ENCODE measurements at places on chromosomes 5 and 9.

DNA sequence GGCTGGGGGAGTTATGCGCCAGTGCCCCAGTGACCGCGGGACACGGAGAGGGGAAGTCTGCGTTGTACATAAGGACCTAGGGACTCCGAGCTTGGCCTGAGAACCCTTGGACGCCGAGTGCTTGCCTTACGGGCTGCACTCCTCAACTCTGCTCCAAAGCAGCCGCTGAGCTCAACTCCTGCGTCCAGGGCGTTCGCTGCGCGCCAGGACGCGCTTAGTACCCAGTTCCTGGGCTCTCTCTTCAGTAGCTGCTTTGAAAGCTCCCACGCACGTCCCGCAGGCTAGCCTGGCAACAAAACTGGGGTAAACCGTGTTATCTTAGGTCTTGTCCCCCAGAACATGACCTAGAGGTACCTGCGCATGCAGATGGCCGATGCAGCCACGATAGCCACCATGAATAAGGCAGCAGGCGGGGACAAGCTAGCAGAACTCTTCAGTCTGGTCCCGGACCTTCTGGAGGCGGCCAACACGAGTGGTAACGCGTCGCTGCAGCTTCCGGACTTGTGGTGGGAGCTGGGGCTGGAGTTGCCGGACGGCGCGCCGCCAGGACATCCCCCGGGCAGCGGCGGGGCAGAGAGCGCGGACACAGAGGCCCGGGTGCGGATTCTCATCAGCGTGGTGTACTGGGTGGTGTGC lies at the start of gene RXFP3:
Gene RXFP3 (plus strand): TSS at position 6 of the 636 bp plus-strand sequence. CDS start 355 bp downstream, at position 361.
- no peak for DNase-seq

- DNase-seq = no peak
Observed at GRCh38 chr5:58410441-58410840, 49.4 kb downstream of the PLK2 start.

DNA sequence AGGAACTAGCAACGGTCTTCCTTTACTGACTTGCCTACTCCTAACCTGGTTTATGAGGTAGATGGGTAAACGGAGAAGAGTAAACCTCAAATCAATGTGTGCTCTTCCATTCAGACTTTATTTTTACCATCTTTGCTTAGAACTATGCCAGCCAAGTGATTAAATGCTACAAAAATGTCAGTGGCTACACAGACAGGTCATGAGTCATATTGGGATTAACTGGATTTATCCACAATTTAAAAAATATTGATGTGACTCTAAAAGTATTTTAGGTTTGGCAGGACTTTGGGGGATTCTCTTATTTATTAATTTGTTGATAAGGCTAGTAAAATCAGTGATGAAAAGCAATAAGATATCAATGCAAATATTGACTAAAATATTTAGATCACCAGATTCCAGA lies 275.0 kb downstream of the PLK2 start:
- no peak for DNase-seq

GRCh38 chr5:73117088-73117740 lies 3.2 kb upstream of the TMEM171 start:
- no peak for DNase-seq

- no peak for DNase-seq
Observed at GRCh38 chr5:151643388-151643787, 43.3 kb downstream of the SPARC start.

- no peak for DNase-seq
Observed at GRCh38 chr9:16422114-16422513, 448.4 kb downstream of the BNC2 start.

DNA sequence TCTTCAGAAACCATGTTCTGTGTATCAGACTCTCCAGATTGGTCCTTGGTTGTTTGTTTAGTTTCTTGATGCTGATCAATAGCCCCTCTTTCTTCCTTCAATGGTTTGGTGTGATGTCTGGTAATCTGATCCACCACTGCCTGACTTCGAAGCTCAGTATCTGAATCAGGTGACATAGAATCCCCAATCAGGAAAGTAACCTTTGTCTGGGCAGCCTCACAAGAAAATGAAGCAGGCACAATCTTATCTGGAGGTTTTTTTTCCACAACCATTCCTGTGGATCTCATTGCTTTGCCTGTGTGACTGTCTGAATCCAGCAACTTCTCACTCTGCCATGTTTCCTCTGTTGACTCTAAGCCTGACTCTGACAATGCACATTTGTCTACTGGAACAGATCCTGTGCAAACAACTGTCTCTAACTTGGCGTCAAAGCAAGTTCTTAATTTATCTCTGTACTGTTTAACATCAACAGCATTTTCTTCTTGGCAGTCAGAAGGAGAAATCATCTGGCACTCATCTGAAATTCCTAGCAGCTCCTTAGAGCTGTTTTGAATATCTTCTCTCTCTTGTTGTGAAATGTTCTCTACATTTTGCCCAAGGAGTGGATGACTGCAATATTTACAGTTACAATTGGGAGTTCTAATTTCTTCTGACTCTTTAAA lies 37.1 kb upstream of the RAPGEF6 start:
- no peak for DNase-seq

DNA sequence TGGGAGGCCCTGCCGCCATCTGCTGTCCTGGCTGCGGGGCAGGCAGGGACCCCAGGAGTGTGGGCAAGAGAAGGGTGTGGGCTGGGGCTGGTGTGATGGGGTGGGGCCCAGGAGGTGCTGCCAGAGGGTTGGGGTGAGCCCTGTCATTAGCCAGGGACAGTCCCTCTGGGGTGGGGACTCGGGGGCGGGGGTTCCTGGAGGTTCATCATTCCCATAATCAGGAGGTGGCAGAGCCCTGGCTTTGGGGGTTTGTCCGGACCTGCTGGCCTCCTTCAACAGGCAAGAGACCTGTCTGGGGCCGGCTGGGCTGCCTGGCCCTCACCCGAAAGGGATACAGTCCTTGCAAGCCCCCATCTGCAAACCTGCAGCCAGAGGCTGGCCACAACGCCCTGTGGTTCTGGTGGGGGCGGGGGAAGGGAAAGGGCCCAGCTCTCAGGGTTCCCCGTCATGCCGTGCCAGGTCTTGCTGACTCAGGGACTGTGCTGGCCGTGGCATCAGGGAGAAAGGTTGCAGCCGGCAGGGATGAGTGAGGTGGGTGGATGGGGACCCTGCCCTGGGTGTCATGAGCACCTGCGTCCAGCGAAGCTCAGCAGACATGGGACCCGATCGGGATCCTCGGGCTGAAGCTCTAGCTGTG lies 65.2 kb downstream of the MRPL36 start:
- no peak for DNase-seq

- DNase-seq = no peak
Observed at GRCh38 chr5:79636981-79637733, 24.9 kb downstream of the TENT2 start.

DNA sequence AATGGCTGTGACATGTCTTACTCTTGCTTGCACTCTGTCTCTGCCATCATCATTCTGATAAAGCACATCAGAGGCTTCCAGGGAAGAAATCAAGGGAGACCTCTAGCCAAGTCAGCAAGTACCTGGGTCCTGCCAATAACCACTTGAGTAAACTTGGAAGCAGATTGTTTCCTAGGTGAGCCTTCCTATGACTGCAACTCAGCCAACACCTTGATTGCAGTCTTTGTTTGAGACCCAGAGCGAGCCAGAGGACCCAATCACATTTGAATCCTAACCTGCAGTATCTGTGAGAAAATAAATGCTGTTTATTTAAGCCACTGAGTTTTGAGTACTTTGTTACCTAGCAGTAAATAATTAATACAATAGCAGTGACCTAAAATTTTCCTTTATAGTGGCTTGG lies 356.8 kb upstream of the CHD1 start:
- DNase-seq = no peak

GRCh38 chr5:152379331-152379730 lies 25.7 kb downstream of the NMUR2 start:
- DNase-seq = no peak

DNA sequence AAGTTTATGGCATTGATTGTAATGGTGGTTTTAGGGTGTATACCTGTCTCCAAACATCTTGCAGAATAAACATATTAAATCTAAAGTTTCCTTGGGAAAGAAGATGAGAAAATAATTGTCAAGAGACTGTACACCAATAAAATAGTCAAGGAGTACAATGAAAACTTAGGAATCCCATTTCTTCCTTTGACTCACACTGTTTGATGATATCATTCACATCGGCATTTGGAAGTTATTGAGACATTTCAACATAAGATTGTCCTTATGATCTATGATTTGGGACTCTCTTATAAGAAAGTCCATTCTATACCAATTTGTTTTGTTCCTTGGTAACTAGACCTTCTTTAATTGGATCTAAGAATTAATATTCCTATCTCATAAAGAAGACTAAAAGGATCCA lies 482.7 kb downstream of the RAB3C start:
- no peak for DNase-seq

DNA sequence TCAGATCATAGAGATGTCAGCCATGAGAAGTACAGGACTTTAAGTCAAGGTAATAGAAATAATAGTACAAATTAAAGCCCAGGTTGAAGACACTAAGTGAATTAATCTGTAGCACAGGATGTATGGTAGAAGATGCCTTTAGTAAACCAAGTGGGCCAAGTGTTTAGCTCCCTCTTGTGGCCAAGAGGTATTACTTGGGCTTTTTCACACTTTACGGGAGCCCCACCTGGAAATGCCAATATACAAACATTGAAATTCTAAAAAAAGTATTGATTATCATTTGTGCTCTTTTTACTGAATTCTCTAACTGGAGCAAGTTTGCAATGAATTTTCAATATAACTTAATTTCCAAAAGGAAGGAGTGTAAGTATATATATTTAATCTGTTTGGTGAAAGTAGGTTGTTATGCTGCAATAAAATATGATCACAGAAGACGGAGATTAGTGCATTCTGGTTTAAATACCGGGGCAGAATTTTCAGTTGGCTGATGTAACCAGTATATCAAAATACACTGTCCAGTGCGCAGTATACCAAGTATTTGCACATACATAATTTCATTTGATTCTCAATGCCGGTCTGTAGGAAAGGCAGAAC lies 84.7 kb downstream of the PARP8 start:
- DNase-seq = peak; percentile 83

- no peak for DNase-seq
Observed at GRCh38 chr9:69223605-69224004, 49.5 kb downstream of the TJP2 start.

Measured in CD4-positive, alpha-beta T cell treated with Interleukin-4 for 4 hours (primary cell).